ENCODE measurements at places on chromosomes 5 and 9. TPM values are rescaled to one million over a fixed set of nuclear protein-coding genes. Genes with fewer than 3 reads are reported as not detected.

- no peak for DNase-seq
These were observed 331.6 kb upstream of the SLC30A5 start for GRCh38 chr5:68762201-68762600.

DNA sequence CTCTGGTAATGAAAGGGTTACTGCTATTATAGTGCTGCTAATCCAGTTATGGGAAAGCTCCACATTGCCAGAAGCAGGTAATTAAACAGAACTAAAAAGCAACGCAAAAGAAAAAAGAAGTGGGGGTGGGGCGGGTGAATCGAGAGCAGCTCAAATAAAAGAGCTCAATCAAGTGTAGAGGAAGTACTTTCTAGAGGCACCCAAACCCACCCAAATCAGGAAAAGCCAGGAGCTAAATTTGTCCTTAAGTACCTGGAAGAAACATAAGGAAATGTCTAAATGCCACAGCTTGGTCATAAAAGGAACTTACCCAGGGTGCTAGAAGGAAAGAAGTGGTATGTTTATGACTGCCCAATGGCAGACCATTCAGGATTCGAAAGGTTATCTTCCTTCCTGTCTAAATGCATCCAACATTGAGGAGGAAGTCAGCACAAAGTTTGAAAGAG is 2.4 kb upstream of the RNF145 start:
- no peak for DNase-seq

Gene URM1
- total RNA-seq = 21.8 TPM

Gene ZNF462
- 163 TPM for total RNA-seq

- no peak for DNase-seq
These were observed 20.1 kb upstream of the TMEM245 start for GRCh38 chr9:109139851-109140250.

- no peak for DNase-seq
These were observed 54.0 kb downstream of the SECISBP2 start for GRCh38 chr9:89372230-89372816.

GRCh38 chr9:2992427-2992826 is 148.5 kb upstream of the PUM3 start:
- no peak for DNase-seq

Gene SPACA9
- total RNA-seq = 2.8 TPM

Measured in occipital lobe (tissue), 3 donors.